A549 treated with CORT108297 at 1 μM for 4 hours (cell line): ENCODE measurements at places on chromosomes 3 and 15. TPM values are rescaled to one million over a fixed set of nuclear protein-coding genes. Genes with fewer than 3 reads are reported as not detected.

PRICKLE2 gene
- 1.9 to 2.3 TPM (median 2.0 TPM) in 5 replicates for total RNA-seq

ROPN1 gene
- total RNA-seq, result not detected in 5 replicates

COL6A5 gene
- not detected in 5 replicates for total RNA-seq

KIF7 gene
- 3.5 to 5.1 TPM (median 4.4 TPM) in 5 replicates for total RNA-seq
